LNCaP clone FGC (cell line): ENCODE measurements at places on chromosomes 5 and 9.

- no peak for DNase-seq
These were observed 21.7 kb downstream of the SLC22A5 start for GRCh38 chr5:132391247-132391646.

DNA sequence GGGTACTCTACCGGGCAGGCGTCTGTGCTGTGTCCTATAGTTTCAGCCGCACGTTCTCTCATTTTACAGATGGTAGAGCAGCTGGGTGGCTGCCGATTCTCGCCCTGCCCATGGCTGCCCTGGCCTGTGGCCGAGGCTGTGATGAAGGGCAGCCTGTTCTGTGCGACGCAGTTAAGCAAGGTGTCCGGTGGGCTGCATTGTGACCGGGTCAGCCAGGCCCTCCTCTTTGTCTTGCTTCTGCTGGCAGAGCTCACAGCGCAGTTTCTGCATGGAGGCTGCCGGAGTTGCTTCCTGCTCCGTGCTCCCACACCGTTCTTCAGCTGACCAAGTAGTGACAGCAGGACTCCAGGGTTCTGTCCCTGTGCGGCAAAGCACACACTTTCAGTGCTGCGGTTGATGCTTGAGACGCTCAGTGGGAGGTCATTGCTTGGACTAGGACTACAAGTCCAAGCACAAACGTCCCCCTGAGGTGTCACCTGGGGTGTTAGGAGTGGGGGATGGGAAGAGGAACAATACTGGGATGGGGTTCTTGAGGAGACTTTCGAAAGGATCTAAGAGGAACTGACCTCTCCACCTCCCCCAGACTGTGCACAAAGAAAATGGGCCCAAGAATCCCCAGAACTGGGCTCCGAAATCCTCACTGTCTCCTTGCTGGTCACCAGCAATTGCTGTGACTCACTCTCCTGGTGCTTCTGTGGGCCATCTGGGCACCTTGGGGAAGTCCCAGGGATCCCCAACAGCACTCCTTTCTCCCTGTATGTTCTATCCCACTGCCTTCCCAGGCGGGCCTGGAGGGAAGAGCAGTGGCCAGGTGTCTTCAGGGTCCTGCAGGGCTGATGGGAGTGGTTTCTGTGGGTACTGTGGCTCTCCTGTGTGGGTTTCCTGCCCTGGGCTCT is 58.2 kb downstream of the GADD45G start:
- no peak for DNase-seq

GRCh38 chr5:112548246-112548881 is 129.3 kb upstream of the EPB41L4A start:
- no peak for DNase-seq

- DNase-seq: no peak
These were observed 1564.4 kb downstream of the EFNA5 start for GRCh38 chr5:106106384-106106783.

- DNase-seq: no peak
These were observed 119.4 kb downstream of the PDE8B start for GRCh38 chr5:77329664-77330430.

- DNase-seq: no peak
These were observed 2202.9 kb upstream of the WWC1 start for GRCh38 chr5:166088389-166089039.

DNA sequence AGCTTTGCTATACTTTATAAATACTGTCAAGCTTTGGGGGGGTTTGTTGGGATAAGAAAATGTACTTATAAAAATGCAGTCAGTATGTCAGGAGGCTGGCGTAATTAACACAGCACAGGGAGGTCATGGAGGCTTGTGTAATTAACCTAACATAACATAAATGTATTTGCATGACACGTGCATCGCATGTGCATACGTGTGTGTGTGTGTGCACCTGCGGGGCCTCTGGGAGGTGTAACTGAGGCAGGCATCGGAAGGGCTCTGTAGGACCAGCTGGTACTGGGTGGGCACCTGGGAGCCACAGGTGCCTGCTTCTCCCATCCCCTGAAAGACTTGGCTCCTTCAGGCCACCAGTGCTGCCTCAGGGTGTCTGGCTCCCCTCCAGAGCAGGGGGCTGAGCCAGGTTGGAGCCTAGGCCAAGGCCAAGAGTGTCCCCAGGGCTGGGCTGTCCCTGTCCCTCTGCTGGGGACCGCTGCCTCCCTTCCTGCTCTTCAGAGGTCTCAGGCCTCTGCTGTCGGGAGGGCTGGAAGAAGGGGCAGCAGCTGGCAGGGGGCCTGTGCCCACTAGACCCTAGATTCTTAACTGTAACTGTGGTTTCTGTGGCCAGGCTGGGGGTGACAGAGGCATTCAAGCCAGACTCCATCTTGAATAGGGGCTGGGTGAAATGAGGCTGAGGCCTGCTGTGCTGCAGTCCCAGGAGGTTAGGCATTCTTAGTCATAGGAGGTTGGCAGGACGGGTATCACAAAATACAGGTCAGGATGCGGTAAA is 9.0 kb downstream of the FCN2 start:
- no peak for DNase-seq

DNA sequence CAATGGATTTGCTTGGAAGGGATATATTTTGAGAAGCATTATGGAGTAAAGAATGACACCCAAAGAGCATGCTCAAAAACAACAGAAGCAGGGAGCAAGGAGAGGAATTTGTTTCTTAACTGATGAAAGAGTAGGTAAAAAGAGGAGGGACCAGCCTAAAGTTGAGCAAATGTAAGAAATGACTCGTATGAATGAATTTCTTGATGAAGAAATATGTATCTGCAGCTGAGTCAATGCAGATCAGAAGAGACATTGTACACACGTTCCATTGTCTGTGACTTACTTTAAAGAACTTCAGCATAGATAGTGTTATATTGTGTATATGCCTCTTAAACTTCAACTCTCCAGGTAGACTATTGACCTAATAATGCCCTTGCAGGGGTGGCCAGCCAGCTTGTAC is 112.7 kb upstream of the NREP start:
- no peak for DNase-seq

DNA sequence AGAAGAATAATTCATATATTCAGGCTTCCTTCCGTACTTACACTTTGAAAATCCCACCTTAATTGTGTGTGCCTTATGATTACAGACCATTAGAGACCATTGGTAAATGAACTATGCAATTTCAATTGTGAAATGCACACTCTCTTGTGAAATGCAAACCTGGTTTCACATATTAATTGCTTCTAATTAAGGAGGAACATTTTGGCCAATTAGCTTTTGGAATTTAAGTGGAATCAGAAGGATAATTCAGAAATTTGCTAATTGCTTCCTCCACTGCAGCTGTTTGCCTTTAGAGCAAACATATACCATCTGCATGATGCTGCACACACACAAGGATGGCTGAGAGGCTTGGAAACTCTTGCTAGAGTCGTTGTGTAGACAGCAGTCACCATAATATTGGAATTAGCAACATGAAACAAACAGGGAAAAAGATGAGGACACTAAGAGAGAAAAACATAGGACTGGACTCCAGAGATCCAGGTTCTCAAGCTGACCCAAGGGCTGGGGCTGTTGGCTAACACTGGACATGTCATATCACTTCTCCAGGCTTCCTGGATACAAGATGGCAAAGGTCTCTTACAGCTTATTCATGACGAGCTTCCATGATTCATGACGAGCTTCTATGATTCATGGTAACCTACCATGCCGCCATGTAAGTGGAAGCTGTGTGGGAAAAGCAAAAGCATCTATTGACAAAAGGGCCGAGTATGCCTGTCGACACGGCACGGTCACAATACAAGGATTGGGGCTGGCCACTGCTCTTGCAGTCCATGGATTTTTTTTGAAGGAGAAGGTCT is 78.0 kb downstream of the PTCH1 start:
- DNase-seq: no peak

GRCh38 chr5:107112216-107112615 is 558.5 kb downstream of the EFNA5 start:
- DNase-seq: no peak

GRCh38 chr5:132262882-132263547 is 5.5 kb downstream of the PDLIM4 start:
- DNase-seq: no peak

- peak; percentile 13 for DNase-seq
These were observed 474.7 kb downstream of the DIRAS2 start for GRCh38 chr9:90167914-90168313.

DNA sequence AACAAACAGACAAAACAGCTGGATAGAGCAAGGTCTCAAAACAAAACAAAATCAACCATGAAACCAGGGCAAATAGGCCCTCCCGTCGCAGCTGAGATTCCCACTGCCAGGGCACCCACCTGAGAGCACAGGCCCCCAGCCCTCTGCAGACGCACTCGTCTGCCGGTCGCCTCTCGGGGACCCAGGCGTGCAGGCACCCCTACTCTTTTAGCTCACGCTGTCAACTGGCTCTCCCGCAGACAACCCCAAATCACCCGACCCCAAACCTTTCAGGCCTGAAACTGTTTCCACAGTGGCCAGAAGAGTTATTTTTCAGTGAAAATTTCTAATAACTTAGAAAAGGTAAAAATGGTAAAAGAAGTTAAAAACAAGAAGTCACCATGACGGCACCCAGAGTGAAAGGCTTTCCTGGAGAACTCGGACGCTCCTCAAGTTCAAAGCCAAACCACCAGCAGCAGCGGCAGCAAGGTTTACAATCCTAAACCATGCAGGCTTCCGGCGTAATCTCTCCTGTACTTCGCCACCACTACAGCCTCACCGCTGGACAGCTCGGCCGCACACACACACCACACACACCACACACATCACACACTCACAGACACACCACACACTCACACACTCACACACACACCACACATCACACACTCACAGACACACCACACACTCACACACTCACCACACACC is 1.9 kb upstream of the UBE2QL1 start:
- DNase-seq: no peak

DNA sequence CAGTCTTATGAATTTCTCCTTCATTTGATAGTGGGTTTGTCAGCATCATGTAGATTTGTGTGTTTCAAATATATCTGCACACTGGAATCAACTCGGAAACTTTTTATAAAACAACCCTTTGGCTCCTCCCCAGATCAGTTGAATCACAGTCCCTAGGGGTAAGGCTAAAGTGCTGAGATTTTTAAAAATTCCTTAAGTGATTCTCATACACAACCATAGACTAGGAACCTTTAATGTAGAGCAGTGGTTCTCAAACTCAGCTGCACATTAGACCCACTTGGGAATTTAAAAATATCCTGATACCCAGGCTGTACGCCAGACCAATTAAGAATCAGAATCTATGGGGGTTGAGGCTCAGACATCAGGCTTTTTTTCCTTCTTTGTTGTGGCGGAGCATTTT is 17.5 kb upstream of the JAK2 start:
- no peak for DNase-seq

DNA sequence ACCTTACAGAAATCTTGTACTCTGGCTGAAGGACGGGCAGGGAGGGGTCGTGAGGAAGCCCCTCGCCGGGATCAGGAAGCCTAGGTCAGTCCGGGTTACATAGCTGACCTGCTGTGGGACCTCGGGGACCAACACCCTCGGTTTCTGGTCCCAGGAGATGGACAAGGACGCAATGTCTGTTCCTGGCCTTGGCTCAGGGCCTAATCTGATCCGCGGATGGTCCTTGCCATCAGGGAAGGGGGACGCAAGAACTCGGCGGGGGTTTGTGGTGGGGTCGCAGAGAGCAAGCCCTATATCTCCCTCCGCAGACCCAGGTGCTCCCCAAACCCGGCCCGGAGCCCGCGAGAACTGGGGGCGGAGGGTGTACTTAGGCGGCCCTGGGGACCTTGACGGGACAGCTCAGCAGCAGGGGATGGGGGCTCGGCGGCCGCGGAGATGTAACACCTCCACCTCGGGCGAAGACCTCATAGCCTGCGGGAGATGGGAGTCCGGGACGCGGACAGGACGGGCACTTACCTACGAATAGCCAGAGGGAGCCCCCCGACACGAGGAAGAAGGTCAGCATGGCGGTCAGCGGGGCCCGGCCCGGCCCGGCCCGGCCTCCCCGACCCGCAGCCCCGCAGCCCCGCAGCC is 353 bp downstream of the ACSL6 start:
- DNase-seq: no peak

DNA sequence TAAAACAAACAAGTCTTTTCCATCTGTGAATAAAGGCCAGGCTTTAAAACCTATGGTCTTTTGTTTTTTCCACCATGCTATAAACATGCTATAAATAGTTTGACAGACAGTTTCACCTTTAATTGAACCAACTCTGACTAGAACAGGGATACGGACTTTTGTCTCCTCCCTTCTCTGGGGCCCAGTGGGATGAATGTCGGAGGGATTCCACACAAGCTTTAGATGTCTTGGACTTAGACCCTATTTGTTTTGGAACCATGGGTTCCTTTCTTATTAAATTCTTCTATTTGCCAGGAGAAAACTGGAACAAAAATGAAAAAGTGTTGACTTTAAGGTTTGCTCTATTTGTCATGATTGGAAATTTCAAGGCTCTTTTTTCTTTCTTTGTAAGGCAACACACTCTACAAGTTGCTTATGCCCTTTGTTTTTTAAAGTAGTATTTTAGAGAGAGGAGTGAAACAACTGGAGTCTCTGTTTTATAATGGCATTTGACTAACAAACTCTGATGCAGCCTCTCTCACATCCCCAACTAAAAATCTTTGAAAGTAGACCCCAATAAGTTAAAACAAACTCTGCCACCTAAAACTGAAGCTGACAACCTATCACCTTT is 145.3 kb downstream of the MLLT3 start:
- no peak for DNase-seq

- no peak for DNase-seq
These were observed 212.8 kb upstream of the ATP10B start for GRCh38 chr5:161064781-161065180.
